ENCODE measurements at places on chromosomes 16 and 17.

DNA sequence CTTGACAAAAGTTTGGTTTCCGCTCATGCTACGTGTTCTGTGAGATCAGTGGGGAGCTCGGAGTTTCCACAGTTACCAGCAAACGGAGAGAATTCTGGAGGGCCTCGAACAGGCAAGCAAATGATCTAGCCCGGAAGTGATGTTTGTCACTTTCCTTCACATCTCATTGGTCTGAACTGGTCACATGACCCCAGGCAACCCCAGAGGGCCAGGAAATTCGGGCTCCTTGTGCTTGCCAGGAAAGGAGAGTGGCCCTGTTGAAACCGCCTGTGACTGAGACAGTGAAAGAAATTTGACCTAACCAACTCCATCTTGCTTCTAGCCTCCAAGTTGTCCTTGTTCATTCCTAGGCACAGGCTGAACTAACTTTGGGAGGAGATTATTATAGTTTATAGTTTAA is 23.0 kb downstream of the SPPL2C start:
- no peak for DNase-seq

GRCh38 chr17:64974750-64975317 is 55.6 kb upstream of the LRRC37A3 start:
- no peak for DNase-seq

- no peak for DNase-seq
These were observed 8.5 kb upstream of the SPNS2 start for GRCh38 chr17:4490109-4490591.

GRCh38 chr17:44221862-44222111 is 2.3 kb upstream of the UBTF start:
- DNase-seq, result no peak

DNA sequence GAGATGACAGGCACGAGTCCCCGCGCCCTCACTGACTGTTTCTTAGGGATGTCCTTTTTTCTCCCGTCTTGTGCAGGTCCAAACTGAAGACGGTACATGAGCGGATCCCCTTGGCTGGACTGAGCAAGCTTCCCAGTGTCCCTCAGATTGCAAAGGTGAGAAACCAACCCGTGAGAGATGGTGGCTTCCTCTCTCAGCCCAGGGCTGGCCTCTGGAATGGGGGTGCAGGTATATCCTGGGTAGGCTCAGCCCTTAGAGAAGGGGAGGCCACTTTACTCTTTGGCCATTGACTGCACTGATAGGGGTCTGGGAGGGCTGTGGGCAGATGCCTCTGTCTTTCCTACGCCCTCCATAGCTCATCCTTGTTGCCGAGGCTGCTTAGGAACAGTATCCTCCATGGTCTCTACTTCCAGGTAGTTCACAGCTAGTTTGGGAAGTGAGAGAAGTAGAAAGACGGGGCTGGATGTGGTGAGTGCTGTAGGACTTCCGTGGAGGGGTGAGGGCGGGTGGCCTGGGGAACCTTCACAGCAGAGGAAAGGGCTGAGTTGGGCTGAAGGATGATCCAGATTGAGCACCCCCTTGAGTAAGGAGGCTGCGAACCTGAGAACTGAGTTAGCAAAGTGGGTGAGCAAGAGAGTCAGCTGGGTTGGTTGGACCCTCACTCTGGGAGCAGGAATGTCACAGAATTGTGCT is 83.0 kb downstream of the OR1D5 start:
- DNase-seq, result no peak

All from NCI-H1417 treated with DMSO at 0.1 percent for 48 hours (cell line).